ENCODE measurements at places on chromosomes 11 and 22.

- no peak for DNase-seq
These were observed at the start of gene KCNA4 for GRCh38 chr11:30016588-30017363. TSS of gene KCNA4 (minus strand) at chr11:30017030. CDS start at chr11:30012678, 4,352 bp downstream.

- no peak for DNase-seq
These were observed 2.0 kb upstream of the SAA1 start for GRCh38 chr11:18264035-18264434.

GRCh38 chr11:76361374-76361773, 19.6 kb downstream of the THAP12 start:
- DNase-seq: no peak

DNA sequence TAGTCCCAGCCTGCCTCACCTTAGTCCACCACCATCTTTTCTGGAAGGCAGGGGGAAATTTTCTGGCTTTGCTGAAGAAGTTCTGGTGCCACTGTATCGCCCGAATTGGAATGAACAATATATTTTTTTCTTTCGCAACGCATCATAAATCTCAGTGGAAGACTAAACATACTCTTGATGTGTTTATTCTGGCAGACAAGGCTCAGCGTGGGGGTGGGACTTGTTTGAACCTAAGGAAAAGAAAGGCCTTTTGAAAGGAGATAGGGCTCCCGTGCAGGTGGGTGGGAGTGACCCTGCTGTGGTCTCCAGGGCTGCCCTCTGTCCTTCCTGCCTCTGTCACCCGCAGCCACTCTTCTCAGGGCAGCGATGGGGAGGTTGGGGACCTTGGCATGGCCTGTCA, 42.5 kb downstream of the CD82 start:
- no peak for DNase-seq

DNA sequence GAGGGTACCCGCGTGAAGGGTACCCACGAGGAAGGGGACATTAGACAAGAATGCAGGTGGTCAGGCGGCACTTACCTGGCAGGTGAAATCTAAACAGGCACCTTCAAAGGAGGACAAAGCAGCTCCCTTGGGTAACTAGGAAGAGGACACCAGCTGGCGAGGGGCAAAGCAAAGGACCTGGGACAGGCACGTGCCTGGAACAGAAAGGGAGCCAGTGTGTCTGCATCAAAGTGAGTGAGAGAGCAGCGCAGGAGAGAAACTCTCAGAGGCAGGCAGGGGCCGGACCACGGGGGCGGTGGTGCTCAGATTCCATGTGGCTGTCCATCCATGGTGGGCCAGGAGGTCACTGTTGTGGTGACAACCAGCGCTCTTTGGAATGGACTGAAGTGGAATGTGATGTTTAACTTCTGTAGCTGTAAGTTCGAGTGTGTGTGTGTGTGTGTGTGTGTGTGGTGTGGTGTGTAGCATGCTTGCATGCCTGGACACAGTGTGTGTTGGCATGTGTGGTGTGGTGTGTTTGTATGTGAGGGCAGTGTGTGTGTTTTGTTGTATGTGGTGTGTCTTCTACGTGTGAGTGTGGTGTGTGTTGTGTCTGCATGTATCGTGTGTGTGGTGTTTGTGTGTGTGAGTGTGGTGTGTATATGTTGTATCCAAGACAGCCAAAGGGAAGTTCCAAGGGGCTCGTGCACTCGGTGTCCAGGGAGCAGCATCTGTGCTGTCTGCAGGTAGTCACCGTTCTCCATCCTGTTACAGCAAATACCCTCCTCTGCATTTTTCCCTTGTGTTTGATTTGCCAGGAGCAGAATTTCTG, 86.4 kb downstream of the CDKN1C start:
- DNase-seq: no peak

DNA sequence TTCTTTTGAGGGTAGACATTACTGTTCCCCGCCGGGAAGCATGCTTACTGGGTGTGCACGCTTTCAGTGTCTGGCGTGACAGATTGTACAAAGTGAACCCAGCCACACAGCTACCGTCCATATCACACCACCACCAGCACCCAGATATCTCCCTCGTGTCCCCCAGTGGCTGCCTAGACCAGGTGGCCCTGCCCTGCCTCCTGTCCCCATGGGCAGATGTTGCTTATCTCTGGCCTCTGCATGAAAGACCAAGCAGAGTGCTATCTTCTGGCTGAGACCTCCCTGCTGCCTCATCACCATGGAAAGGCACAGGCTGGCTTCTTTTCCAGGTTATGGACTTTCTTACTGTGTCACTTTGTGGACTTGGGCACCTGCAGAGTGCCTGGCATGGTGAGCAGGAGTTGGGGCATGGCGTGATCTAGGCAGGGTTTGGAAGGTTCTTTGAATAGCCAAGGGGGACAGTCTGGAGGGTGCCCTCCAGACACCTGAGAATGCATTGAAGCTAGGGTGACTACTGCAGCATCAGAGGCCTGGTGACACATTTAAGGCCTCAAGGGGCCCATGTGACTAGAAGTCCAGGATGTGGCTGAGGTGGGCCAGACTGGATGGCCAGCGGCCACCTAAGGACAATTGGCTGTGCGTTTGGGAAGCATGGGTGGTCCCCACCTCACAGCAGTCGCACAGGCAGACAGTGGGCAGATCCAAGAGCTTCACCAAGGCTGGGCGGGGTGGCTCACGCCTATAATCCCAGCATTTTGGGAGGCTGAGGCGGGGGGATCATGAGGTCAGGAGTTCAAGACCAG, 4.7 kb downstream of the TANGO2 start:
- no peak for DNase-seq

- DNase-seq: no peak
These were observed 4.6 kb downstream of the TSPAN32 start for GRCh38 chr11:2306452-2306823.

- DNase-seq: no peak
These were observed 42.3 kb upstream of the HMGXB4 start for GRCh38 chr22:35214968-35215367.

DNA sequence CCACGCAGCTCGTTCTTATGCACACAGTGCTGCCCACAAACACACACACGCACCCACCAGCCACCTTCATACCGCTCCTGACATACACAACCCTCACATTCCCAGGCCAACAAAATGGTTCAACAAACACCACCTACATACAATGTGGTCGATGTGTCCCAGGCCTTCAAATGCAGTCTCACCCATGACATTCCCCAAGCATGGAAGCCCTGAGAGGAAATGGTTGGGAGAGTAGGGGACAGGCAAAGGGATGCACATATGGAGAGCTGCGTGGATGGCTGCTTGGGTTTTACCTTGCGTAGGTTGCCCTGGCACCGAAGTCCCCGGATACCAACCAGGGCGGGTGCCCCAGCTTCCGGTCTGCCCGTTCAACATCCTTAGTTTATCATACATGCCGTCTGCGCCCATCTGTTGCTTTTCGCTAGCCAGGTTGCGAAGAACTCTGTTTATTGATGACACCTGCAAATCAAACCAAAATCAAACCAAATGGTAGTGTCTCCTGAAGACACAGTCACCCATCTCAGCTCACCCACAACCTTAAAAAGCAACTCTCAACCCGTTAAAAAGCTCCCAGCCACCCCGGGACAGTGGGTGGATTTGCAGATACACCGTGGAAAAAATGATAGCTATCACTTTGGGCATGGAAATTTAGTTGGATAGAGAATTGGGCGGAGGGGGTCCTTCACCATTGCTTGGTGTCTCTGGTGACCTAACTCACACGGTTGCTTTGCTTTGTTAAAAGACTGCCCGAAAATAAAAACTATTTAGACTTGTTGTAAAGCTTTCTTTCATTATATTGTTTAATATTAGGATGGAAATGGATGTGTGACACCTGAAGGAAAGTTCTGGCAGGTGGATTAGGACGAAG, 10.5 kb downstream of the PAX6 start:
- no peak for DNase-seq

DNA sequence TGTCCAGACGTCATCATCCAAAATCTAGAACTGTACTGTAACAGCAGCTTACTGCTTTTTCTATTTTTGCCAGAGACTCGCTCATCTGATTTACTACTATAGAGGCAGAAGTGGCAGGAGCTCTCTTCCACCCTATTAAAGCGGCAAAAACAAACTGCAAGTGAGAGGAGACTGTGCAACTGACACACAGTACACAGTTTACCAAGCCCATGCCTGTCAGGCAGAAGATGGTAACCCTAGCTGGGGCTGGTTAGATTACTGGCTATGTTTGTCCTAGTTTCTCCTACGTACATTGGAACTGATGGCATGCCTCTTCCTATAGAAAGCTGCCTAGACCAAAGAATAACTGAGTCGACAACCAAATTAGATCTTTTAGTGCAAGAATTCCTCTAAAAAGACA, 51.8 kb downstream of the CELF1 start:
- DNase-seq: no peak

DNA sequence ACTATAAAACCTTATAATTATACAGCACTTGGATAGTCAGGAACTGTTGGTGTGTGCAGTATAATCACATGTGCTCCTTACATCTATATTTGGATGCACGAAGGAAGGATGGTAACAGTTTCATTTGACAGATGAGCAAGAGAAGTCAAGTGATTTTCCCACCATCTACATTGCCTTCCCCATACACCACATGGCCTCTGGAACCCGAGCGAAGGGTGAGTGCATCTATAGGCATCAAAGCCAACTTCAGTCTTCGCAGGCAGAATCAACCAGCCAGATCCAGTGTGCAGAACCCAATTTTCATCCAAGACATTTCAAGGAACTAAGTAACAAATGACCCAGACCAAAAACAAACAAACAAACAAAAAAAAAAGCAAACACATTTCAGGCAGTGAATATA, 85.1 kb upstream of the BLID start:
- no peak for DNase-seq

DNA sequence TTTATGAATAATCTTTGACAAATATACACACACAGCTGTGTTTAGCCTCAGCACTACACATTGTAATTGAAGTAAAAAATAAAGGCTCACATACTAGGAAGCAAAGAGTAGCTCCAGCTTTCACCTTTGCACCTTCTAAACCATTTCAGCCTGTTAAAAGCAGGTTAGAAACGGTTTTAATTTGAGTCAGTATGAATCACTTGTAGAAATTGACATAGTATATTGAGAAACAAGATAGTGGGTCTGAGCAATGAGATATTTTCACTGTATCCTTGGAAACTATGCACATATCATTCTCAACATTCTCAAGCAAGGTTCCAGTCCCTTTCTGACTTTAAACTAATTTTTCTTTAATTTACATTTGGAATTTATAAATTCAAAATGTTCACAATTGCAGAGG, 380.3 kb downstream of the AASDHPPT start:
- no peak for DNase-seq

DNA sequence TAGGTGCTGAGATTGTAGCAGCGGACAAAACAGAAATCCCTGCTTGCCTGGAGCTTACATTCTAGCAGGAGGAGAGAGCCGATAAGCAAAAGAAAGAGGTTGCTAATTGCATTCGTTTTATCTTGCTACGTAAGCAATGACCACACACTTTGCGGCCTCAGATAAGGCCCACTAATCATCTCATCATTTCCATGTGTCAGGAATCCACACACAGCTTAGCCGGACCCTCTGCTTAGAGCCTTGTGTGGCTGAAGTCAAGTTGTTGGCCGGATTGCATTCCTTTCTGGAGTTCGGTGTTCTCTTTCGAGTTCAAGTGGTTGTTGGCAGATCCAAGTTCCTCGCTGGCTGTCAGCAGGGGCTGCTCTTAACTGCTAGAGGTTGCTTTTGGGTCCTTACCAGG, 101.6 kb downstream of the CHST1 start:
- DNase-seq: no peak

GRCh38 chr11:8760896-8761295, 78.3 kb downstream of the RPL27A start:
- DNase-seq: no peak

DNA sequence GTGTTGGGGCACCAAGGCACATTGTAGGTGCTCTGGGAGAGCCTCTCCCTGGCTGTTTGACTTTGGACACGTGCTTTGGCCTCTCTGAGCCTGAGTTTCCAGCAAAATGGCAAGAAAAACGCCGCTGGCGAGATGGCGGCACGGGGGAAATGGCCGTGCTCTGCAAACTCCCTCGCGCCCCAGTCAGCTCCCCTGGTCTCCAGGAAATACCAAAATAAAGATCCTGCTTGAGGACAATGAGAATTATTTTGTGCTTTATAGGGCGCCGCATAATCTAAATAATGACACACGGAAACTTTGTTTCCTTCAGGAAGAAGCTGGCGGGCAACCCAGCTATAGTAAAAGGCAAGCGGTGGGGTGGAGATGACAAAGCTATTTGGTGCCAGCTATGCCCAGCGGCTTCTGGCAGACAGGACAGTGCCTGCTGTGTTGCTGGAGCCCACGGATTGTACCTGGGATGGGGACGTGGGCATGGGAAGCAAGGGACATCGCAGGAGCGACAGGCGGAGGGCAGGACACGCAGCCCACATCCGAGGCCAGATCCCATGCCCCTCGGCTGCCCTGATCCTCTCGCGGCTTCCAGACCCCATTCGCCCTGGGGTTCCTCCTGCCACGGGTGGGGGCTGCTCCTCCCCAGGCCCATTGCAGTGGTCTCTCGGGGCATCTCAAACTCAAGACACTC, 26.3 kb upstream of the RFPL3 start:
- DNase-seq: no peak

- no peak for DNase-seq
These were observed 778 bp downstream of the KDELR3 start for GRCh38 chr22:38468443-38469305.

DNA sequence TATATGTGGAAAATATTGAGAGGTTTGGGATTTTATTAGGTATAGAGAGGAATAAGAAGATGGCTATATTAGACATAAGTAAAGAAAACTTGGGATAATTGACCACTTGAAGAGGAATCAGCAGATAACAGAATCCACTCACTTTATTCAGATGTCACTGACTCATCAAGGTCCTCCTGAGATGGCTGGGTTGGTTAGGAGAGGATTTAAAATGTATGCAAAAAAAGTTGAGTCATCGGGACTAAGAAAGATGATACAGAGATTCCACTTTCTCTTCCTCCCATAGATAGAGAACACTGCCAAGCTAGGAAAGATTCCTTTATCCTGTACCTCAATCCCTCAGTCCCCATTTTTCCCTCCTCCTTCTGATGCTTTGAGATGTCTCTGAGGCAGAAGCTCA, at the start of gene OR6A2:
OR6A2 (minus strand) TSS at position 288 of the 400 bp plus-strand sequence. CDS start 3,981 bp downstream, outside the sequence.
- no peak for DNase-seq

- DNase-seq: no peak
These were observed 3.5 kb downstream of the PHF21B start for GRCh38 chr22:45006111-45006963.

DNA sequence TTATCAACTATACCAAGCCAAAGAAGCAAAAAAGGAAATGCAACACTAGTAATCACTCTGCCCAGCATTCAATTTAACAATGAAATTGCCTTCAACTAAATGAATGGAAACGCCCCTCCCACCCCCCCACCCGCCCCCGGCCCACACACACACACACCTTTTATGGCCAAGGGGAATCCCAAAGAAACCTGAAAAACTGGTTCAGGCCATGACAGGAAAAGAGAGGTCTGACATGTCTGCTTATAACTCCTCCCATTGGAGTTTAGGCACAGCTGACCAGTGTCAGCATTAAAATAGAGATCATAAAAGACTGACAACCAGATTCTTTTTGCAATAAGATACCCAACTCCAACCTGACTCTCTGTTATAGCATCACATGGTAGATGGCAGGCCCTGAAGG, 42.6 kb downstream of the ACER3 start:
- DNase-seq: no peak

DNA sequence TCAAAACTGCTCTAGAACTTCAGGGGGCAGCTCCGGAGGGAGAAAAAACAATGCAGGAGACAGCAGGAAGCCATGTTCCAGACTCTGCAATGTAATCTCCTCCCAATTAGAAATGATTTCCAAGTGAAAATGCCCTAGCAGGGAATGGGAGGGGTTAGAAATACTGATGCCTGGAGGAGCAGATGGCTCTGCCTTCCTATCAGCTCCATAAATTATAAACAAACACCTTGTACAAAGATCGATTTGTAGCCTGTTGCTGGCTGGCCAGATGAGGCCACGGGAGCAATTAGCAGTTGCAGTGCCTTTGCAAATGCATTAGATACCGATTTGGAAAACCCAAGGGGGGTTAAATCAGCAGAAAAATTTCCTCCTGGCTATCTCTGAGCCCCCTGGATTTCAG, 46.6 kb upstream of the CHRM4 start:
- DNase-seq: no peak
